ENCODE measurements at places on chromosomes 3 and 15.

GRCh38 chr3:177733936-177734335 lies 536.7 kb upstream of the TBL1XR1 start:
- no peak for DNase-seq

GRCh38 chr3:47846880-47847248 lies 43.9 kb downstream of the DHX30 start:
- DNase-seq = no peak

- no peak for DNase-seq
Observed at GRCh38 chr3:57652203-57652602, 40.7 kb downstream of the DENND6A start.

DNA sequence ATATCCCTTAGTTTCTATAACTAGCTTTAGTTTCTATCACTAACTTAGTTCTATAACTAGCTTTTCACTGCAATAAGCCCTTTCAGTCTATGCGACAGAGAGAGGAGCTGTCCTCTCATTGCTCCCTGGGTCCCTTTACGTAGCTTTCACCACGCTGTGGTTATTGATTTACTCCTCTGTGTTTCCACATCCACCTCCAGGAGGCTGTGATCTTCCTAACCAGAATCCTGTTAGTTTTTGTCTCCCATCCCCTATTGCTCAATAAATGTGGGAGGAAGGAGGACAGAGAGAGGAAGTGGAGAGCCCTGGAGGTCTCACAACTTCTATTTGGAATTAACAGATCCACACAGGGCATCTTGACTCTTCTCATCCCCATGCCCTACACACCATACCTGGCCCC lies 1036.1 kb downstream of the MCTP2 start:
- no peak for DNase-seq

GRCh38 chr3:133448478-133449122 lies 48.7 kb downstream of the BFSP2 start:
- peak; percentile 65 for DNase-seq

DNA sequence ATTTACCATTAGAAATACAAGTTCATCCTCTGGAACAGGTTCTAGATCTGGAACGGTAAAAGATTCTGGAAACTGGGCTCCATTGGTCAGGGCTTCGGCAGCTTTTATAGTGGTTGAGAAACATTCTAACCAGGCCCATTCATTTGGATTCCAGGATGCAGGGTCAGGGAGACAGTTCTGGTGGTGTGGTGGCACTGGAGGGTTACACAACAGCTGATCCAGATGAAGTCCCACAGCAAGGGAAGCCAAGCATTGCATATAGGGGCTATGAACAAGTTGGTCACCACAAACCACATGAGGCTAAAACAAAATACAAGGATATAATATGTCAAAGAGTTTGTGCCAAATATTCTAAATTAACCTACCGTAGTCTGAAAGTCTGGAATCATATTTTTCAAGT lies 43.0 kb downstream of the FBXL22 start:
- DNase-seq = no peak

GRCh38 chr3:141095546-141095937 lies 44.4 kb downstream of the SPSB4 start:
- DNase-seq = no peak

DNA sequence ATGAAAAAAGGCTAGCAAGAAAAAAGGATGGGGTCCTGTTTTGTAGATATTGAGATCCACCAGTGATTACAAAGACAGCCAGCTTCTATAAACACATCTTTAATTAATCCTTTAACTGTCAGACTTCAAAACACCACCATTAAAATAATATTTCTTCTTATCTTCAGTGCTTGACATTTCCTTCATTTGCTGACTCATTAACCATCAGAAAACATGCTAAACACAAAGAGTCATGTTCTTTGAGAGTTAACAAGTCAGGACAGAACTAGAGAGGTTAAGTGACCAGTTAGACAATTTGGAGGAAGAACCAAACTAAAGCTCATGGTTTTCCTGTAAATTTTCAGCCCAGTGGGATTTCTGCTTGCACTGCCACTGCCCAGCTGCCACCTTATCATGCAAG lies 111.4 kb downstream of the MEIS2 start:
- no peak for DNase-seq

GRCh38 chr3:176794406-176794805 lies 402.9 kb downstream of the TBL1XR1 start:
- no peak for DNase-seq

- no peak for DNase-seq
Observed at GRCh38 chr3:157406394-157406793, 30.3 kb upstream of the PTX3 start.

DNA sequence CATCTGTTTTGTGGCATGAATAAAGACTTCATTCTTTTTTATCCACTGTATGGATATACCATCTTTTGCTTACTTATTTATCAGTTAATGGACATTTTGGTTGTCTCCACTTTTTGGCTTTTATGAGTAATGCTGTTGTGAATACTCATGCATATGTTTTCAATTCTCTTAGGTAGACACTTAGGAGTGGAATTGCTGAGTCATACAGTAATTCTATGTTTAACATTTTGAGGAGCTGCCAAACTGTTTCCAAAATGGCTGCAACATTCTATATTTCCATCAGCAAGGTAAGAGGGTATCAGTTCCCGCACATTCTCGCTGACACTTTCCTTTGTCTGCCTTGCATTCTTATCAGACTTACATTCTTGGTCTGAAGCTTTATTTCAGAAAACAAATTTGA lies 191.1 kb downstream of the WNT5A start:
- no peak for DNase-seq

DNA sequence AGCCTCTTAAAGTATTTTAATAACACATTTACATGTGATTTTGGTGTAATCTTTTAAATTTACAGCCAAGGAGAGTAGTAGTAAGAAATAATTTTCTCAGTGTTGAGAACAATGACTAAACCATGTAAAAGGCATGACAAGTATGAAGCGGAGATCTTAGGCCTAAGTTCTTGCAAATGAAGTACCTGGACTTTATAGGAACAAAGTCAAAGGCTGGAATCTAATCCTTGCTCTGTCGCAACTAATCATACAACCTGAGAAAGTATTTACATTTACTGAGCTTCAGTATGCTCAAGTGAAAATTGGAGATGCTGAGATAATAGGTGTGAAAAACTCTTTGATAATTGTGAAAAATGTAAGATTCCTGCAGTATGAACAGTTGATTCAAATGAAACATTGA lies 86.4 kb upstream of the VGLL3 start:
- DNase-seq = no peak
